ENCODE measurements at places on chromosomes 1 and 21.

DNA sequence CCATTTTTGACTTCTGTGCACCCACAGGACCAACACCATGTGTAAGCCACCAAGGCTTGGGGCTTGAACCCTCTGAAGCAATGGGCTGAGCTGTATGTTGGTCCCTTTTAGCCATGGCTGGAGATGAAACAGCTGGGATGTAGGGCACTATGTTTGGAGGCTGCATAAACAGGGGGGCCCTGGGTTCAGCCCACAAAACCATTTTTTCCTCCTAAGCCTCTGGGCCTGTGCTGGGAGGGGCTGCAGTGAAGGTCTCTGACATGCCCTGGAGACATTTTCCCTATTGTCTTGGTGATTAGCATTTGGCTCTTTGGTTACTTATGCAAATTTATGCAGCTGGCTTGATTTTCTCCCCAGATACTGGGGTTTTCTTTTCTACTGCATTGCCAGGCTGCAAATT lies 144.9 kb downstream of the ZNF326 start:
- DNase-seq: no peak

DNA sequence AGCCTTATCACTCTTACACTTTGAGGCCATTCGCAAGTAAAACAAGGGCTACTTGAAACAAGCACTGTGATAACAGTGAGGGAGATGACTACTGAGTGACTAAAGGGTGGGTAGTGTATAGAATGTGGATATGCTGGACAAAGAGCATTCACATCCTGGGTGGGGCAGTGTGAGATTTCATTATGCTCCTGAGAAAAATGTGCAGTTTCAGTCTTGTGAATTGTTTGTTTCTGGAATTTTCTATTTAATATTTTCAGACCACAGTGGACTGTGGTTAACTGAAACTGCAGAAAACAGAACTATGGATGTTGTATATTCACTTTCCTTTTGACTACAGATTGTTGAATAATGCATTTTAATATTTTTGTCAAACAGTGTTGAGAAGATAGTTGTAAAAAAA lies 25.1 kb upstream of the B3GALT2 start:
- DNase-seq: no peak

GRCh38 chr1:202046748-202047708 lies 36.6 kb downstream of the ELF3 start:
- DNase-seq: no peak

DNA sequence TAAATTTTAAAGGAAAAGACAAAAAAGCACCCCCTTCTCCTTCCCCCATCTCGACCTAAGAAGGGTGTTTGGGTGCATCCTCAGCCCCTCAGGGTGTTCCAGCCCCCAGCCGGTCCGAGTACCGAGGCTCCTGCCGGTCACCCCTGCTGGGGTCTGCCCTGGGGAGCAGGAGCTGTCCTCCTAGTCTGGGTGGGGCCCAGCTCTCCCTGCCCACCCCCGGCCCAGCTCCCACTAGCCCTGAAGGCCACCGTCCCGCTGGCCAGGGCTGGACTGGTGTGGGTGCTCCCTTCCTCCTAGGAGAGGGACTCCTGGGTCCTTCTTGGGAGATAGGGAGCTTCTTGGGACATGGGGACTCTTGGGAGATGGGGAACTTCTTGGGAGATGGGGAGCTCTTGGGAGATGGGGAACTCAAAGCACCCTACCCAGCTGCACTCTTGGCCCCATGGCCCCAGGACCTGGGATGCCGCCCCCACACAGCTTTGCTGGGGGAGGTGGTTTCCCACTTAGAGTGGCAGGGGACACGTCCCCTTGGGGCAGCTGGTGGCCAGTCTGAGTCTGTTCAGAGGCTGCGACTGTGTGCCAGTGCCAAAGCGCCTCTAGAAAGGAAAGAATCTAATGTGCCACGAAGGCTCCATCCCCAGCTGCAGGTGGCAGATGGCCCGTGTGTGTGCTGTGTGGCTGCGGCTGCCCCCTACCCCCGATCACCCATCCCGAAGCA lies 44.5 kb downstream of the MORN1 start:
- no peak for DNase-seq

DNA sequence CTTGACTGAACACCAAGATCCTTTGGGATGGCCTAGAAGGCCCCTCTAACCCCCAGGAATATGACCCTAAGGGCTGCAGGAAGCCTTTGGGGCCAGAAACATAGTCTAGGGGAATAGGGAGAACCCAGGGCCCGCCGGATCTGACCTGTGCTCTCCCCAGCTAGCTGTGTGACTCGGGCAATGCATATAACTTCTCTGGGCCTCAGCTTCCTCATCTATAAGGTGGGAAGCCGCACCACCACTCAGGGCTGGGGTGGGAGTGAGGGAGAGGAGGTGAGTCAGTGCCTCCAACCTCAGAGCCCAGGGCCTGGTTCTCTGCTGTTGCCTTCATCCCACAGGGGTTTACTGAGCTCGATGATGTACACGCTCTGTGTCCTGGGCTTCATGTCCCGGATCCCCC lies 434.4 kb downstream of the PTPRU start:
- no peak for DNase-seq

DNA sequence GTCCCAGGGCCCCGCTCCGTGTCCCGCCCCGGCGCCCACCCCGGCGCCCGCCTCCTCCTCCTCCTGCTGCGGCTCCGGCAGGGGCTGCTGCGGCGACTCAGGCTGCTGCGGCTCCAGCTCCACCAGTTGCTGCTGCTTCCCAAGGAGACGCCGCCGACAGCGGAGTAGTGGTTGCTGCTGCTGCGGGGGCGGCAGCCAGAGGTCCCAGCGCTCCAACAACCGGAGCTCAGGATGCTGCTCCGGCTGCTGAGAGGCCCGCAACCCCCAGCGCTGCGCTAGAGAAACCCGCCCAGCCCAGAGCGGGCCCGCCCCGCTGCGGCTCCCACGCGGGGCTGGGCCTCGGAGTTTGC lies 1.1 kb downstream of the CRCT1 start:
- peak; percentile 3 for DNase-seq

DNA sequence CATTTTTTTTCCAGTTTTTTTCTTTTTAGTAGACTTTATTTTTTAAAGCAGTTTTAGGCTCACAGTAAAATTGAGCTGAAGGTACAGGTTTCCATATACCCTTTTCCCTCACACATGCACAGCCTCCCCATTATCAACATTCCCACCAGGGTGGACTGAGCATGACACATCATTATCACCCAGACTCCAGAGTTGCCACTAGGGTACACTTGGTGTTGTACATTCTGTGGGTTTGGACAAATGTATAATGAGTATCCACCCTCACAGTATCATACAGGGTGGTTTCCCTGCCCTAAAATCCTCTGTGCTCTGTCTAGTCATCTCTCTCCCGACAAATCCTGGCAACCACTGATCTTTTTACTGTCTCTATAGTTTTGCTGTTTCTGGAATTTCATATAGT lies 3.0 kb upstream of the AIM2 start:
- DNase-seq: no peak

DNA sequence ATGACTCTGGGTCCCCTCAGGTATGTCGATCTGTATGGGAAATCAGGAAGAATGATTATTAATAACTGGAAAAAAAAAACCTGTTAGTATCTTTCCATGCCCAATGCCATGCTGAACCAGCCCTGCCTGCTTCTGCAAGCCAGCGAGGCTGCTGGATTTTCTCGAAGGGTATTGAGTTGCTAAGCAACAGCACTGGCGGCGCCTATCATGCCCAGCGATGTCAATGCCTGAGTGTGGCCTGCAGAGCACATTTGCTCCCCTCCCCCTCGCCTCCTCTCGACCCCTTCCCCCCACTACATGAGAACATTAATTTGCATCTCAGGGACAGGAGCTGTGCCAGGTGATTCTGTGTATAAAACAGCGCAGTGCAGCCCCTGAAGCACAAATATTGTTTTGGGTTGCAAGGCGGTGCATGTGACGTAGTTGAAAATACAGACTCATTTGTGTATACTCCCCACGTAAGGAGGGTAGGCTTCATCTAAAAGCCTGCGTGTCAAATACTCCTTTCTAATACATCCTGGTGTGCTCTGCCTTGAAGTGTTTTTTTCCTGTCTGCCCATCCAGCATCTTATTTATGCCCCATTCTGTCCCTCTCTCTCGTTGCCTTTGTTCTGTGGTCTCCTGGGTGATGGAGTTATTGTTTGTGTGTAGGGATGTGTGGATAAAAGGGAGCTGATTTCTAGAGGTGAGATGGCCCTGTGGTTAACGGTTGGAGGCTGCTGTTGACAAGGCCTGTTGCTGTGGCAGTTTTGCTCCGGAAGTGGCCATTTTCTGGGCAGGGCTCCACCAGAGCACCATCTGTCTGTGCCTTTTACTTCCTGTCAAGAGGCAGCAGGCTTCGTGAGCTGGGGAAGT lies 32.7 kb upstream of the ATP5PO start:
- DNase-seq: peak; percentile 77

DNA sequence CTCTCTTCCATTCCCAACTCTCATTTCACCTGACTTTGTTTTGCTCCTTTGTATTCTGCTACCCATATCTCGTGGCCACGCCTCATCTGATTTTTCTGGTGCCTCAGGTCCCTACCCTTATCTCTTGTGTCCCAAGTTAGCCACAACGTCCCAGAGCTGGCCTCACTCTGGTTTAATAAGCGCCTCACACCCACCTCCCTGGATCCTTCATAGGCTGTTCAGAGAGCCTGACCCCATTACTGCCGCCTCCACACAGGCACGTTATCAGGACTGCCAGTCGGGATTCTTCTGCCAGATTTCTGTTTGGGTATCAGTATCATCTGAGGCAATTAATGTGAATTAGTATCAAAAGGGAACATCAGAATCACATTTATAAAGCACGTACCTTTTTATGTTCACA lies 34.7 kb upstream of the TMEM125 start:
- DNase-seq: no peak

DNA sequence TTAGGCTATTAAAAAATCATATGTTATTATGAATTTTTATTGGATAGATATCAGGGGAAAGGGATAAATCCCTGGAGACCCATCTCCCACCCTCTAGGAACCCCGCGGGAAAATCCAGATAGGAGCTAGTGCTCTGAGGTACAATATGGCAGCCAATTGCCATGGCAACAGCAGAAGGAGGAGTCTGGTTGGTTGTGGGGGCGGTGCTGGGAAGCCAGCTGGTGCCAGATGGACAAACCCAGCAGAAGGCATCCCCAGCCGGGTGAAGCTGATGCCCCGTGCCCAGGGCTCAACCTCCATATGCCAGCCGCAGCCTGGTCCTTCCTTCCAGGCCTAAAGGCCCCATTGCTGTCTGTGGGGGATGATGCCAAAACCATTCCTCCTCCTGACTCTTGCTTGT lies 38.3 kb downstream of the RHBG start:
- no peak for DNase-seq

DNA sequence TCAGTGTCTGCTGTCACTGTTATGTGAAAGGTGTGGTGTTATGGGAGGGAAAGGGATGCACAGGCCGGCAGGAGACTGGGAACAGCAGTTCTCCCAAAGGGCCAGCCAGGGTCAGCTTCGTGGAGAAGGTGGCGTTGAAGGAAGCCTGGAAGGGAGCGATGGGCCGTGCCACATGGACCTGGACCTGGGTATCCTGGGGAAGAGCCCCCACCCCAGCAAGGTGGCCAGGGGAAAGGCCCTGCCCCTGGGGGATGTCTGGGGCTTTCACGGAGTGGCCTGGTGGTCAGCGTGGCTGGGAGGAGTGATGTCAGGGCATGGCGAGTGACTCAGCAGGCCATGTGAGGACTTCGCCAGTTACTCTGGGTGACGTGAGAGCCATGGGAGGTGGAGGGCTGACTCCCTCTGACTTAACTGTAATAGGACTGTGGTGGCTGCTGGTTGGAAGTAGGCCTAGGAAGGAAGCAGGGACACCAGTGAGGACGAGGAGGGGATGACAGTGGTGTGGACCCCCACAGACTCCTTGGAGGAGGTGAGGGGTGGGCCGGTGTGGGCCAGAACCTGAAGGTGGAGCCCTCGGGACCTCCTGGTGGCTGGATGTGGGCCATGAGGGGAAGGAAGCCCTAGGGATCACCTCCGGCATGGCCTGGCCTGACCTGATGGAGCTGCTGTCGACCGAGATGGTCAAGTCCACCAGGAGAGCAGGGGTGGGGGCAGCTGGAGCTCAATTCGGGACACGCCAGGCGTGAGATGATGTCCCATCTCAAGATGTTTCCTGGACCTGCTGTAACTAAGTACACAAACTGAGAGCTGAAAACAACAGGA lies 54.5 kb downstream of the BACE2 start:
- no peak for DNase-seq

- no peak for DNase-seq
Measured at GRCh38 chr1:78843111-78843510, 163.4 kb downstream of the ADGRL4 start.

- no peak for DNase-seq
Measured at GRCh38 chr1:183898001-183898396, 93.1 kb downstream of the RGL1 start.

DNA sequence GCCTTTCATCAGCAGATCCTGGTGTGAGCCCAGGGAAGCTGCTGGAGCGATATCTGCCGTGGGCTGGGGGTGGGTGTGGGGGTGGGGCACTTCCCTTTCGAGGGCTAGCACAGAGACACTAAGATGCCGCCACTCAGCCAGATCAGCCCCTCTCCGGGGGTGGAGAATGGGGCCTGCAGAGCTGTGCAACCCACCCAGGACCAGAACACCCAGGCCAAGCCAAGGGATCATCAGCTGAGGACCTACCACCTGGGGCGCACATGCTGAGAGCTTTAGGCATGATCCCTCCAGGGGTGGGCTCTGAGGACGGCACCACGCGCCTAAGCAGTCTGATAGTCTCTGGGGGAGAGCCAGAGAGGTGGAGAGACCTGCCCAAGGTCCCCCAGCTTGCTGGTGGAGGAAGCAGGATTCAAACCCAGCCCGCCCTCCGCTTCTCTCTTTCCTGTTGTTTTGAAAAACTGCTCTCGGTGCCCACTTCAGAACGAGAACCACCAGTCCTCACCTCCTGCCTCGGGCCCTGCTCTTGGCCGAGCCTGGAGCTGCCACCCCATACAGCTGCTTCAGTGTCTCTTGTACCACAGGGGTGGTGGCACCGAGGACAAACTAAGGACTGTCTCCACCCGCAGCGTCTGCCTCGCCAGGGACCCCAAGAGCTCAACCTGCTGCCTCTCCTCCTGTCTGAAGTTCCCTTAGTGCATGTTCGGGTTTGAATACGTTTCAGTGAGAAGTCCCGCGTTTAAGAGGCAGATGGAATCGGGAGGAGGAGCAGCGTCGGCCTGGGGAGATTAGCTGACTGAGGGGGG lies 39.7 kb upstream of the RUNX3 start:
- DNase-seq: no peak

DNA sequence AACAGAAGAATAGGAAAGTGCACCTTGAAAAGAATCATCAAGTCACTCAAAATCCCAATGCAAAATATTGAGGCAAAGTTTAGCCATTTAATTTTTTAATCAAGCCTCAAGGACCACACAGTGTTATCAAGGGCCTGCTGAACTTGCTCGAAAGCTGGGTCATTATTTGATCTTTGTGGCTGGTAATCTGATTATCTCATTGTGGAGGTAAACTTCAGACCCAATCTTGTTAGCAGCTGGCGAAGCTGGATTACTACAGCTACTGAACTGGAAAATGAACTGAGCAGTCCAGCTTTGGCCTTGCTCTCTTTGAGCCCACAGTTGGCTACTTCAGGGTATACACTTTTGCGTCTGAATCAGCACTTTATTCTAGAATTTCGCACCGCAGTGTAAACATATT lies 94.4 kb downstream of the BARHL2 start:
- no peak for DNase-seq

GRCh38 chr1:211612786-211613107 lies 33.8 kb upstream of the SLC30A1 start:
- DNase-seq: no peak

GRCh38 chr1:202592146-202592545 lies 118.1 kb downstream of the SYT2 start:
- no peak for DNase-seq

- DNase-seq: no peak
Measured at GRCh38 chr1:61042466-61043009, 39.8 kb upstream of the NFIA start.

- DNase-seq: peak; percentile 65
Measured at GRCh38 chr1:169680377-169681019, 30.9 kb downstream of the SELL start.
